Muscle of leg (tissue), 16 donors: ENCODE measurements at places on chromosomes 6 and 20. TPM values are rescaled to one million over a fixed set of nuclear protein-coding genes. Genes with fewer than 3 reads are reported as not detected.
A peak's percentile ranks its signal among the peaks of the same experiment; 100 is the strongest.

DNA sequence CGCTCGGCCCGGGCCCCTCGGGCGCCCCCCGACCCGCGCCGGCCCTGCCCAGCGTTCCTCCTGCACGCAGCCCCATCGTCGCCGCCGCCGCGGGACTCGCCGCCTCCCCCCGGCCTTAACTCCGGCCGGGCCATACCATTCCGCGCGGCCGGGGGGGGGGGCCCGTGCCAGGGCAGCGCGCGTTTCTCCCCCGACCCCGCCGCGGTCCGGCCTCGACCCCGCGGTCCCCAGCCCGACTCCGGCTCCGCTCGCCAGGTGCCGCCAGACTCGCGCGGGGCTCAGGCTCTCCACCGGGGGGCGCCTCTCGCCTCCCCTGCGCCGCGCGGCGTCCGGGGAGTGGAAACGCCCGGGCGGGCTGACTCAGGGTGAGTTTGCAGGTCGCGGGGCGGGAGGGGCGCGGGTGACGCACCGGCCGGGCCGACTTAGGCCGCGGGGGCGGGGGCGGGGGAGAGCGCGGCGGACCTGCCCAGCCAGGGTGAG, at the start of gene SRXN1:
TSS of gene SRXN1 (minus strand) at position 91 of the 480 bp plus-strand sequence. CDS start at position 76, 15 bp downstream.
- H3K4me3 ChIP-seq: peak within 1 kb of the TSS; percentile 57
- H3K27ac ChIP-seq: peak within 1 kb of the TSS; percentile 6
- peaks cover 15% of the 10 kb centered on the region for H3K4me1 ChIP-seq
- peaks cover 15% of the 10 kb centered on the region for H3K36me3 ChIP-seq

GRCh38 chr6:41966961-41967311, 25.3 kb upstream of the CCND3 start:
- H3K4me1 ChIP-seq: no peaks in the 10 kb centered on the region
- DNase-seq: no peak
- H3K27ac ChIP-seq: no peak overlapping the region
- H3K36me3 ChIP-seq: no peaks in the 10 kb centered on the region
- no peak overlapping the region for H3K4me3 ChIP-seq

DNA sequence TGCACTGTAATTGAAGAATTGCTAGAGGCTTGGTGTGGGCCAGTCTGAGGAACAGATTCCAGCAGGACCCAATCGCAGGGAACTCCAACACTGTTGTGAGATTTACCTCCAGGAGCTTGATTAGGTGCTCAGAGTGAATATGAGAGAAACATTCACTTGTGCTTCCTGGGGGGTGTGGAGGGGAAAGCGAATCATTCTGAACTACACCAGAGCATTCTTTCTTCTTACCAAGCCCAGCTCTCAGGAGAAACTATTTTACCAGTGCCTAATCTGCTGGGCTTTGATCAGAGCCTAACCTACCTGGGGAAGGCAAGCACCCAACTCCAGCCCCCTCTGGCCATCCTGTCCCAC, 7.4 kb upstream of the SIRPB1 start:
- H3K27me3 ChIP-seq: no peaks in the 10 kb centered on the region
- no peaks in the 10 kb centered on the region for H3K4me1 ChIP-seq
- no peak overlapping the region for H3K4me3 ChIP-seq
- DNase-seq: no peak
- no peaks in the 10 kb centered on the region for H3K36me3 ChIP-seq
- H3K27ac ChIP-seq: no peak overlapping the region

DNA sequence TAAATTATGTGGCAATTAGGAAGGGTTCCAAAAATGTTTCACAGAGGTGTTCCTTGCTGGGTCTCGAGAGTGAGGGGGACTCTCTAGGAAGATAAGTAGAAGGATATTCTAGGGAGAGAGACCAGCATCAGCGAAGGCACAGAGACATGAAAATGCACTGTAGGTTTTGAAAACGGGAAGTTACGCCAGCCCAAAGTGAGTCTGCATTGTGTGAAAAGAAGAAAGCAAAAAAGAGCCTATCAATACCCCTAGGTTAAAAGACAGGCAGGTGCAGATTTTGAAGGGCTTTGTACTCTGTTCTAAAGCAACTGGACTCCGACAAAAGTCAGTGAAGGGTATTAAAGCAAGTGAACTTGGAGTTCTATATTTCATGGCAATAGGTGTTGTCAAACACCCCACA, 25.7 kb upstream of the MRAP2 start:
- H3K4me1 ChIP-seq: no peaks in the 10 kb centered on the region
- no peak for DNase-seq
- no peak overlapping the region for H3K27ac ChIP-seq
- H3K36me3 ChIP-seq: no peaks in the 10 kb centered on the region

- no peaks in the 10 kb centered on the region for H3K36me3 ChIP-seq
- H3K4me1 ChIP-seq: no peaks in the 10 kb centered on the region
- no peak overlapping the region for H3K4me3 ChIP-seq
- no peaks in the 10 kb centered on the region for H3K27me3 ChIP-seq
- DNase-seq: no peak
Measured at GRCh38 chr6:155693573-155694418, 238.2 kb upstream of the NOX3 start.

DNA sequence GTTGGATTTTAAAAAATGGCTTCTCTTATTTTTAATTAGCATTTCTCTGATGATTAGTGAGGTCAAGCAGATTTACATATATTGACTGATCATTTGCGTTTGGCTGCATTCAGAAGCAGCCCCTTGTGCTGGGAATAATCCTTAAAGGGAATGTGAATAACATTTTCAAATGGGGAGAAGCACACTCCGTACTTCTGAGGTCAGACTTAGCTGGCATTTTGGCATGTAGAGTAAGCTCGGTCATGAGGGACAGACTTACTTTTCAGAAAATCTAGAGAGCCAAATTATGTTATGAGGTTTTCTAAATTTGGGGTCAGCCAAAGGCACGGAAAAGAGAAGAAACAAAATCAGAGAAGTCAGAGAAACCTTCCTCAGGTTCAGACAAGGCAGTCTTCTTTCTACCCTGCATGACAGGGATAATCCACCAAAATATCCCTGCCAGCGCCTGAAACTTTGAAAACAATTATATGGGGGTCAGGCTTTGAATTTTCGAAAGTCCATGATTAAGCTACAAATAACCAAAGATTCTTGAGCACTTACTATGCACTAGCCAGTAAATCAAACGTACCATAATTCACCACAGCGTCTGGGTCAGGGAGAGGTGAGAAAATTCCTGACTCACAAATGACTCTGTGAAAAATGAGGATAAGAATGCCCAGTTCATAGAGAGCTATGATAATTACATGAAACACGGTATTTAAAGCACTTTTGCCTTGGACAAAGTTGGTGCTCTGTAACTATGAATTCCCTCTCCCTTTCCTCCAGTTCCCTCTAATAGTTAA, 44.9 kb downstream of the ADAT2 start:
- peaks cover 6% of the 10 kb centered on the region for H3K4me1 ChIP-seq
- no peak overlapping the region for H3K4me3 ChIP-seq
- no peaks in the 10 kb centered on the region for H3K27me3 ChIP-seq
- H3K27ac ChIP-seq: no peak overlapping the region
- H3K36me3 ChIP-seq: no peaks in the 10 kb centered on the region

- no peak for DNase-seq
- no peak overlapping the region for H3K27ac ChIP-seq
- peaks cover 22% of the 10 kb centered on the region for H3K4me1 ChIP-seq
- peaks cover 80% of the 10 kb centered on the region for H3K27me3 ChIP-seq
Measured at GRCh38 chr20:2749343-2749950, 51.0 kb downstream of the CPXM1 start.

- no peak overlapping the region for H3K4me3 ChIP-seq
- peaks cover 16% of the 10 kb centered on the region for H3K4me1 ChIP-seq
- peak; percentile 53 for DNase-seq
- no peak overlapping the region for H3K27ac ChIP-seq
- no peaks in the 10 kb centered on the region for H3K27me3 ChIP-seq
- H3K36me3 ChIP-seq: no peaks in the 10 kb centered on the region
Measured at GRCh38 chr6:116409756-116410155, 39.0 kb downstream of the DSE start.

GRCh38 chr6:112466373-112467151, 119.4 kb downstream of the RFPL4B start:
- H3K27me3 ChIP-seq: no peaks in the 10 kb centered on the region
- no peaks in the 10 kb centered on the region for H3K4me1 ChIP-seq
- DNase-seq: no peak
- no peaks in the 10 kb centered on the region for H3K36me3 ChIP-seq

DNA sequence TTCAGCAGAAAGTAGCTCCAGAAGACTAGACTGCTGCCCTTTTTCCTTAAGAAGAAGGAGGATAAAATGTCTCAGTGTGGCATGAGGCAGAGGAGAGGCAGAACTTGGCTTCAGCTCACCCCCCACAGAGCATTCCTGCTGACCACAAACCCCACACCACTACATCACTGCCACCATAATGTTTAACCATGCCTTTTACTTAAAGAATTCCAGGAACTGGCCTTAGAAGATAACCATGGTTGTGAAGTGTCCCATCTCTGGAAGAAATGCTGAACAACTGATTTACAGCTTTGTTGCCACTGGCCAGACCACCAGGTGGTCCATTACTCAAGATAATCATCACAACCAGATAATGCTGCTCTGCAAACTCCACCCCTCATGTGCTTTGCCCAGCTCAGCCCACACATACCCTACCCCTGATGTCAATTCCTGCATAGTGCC, 154.1 kb downstream of the CD24 start:
- no peaks in the 10 kb centered on the region for H3K36me3 ChIP-seq
- H3K27me3 ChIP-seq: no peaks in the 10 kb centered on the region
- peak overlapping the region; percentile 43 for H3K27ac ChIP-seq
- no peaks in the 10 kb centered on the region for H3K4me1 ChIP-seq
- no peak overlapping the region for H3K4me3 ChIP-seq

- peaks cover 22% of the 10 kb centered on the region for H3K4me1 ChIP-seq
- no peak overlapping the region for H3K4me3 ChIP-seq
- DNase-seq: no peak
- no peaks in the 10 kb centered on the region for H3K27me3 ChIP-seq
- no peaks in the 10 kb centered on the region for H3K36me3 ChIP-seq
Measured at GRCh38 chr6:136037242-136037875, 185.9 kb downstream of the PDE7B start.

DNA sequence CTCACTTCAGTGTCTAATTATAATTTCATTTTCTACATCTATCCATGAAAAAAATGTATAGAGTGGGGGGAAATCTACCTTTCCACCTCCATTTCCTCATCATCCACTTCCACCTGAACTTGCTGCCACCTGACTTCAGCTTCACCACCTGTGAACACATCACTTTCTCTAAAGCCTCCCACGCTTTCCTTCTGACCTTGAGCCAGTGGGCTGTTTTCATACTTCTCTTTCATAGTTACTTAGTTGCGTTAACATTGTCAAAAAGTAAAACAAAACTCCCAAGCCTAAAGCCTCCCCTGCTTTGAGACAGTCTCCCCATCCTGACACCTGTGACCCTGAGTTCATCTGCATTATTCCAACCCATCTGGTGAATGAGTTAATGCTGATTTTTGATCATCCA, 47.3 kb downstream of the KLHL31 start:
- H3K4me1 ChIP-seq: no peaks in the 10 kb centered on the region
- no peaks in the 10 kb centered on the region for H3K36me3 ChIP-seq
- H3K27ac ChIP-seq: no peak overlapping the region
- DNase-seq: no peak

- H3K4me3 ChIP-seq: no peak overlapping the region
- no peak overlapping the region for H3K27ac ChIP-seq
- DNase-seq: peak; percentile 88
- H3K4me1 ChIP-seq: peaks cover 22% of the 10 kb centered on the region
Measured at GRCh38 chr6:133136177-133136880, 104.8 kb upstream of the EYA4 start.

DNA sequence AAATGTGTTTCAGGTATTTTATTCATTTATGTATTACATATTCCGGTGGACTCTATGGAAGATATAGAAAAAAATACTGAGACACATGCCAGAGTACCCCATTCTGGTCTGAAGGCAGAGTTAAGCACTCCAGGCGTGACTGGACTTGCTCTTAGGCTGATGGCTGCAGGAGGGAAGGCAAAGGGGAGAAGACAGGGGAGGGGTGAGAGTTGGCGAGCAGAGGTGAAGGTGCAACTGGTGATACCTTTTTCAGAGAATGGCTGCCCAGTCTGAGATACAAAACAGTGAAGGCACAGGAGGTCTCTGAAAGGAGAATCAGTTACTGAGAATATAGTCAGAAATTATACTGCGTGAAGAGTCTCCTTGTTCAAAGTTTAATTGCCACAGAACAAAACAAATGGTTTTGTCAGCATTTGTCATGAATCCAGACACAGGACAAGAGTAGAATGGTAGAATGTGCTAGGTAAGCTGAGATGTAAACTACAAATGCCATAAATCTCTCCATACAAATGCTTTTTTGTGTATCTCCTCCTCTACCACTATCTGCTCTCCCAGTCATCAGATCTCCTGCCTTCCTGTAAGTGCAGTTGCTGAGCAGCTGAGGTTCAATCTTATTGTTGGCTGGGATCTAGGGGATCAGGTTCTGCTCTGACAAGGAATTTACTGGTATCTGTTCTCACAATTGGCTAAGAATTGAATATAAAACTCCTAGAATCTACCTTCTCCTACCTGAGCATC, 104.2 kb upstream of the DST start:
- H3K4me1 ChIP-seq: no peaks in the 10 kb centered on the region
- H3K27ac ChIP-seq: peak overlapping the region; percentile 18
- H3K36me3 ChIP-seq: no peaks in the 10 kb centered on the region

DNA sequence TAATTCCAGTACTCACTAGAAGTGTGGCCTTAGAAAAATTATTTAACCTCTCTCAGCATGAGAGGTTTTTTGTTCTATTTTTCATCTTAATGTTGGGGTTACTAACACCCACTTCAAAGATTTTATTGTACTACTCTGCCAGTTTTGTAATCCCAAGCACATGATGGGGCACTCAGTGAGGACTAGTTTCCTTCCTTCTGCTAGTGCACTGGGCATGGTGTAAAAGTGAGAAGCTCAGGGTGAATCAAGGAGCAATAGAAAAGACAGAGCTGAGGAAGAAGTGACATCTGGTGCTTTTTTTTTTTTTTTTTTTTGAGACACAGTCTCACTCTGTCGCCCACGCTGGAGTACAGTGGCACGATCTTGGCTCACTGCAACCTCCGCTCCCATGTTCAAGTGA, 439.4 kb upstream of the ARID1B start:
- no peak overlapping the region for H3K4me3 ChIP-seq
- DNase-seq: no peak
- no peaks in the 10 kb centered on the region for H3K36me3 ChIP-seq
- no peak overlapping the region for H3K27ac ChIP-seq
- no peaks in the 10 kb centered on the region for H3K4me1 ChIP-seq
- H3K27me3 ChIP-seq: no peaks in the 10 kb centered on the region

GRCh38 chr20:40869218-40870147, 159.1 kb upstream of the TOP1 start:
- peaks cover 33% of the 10 kb centered on the region for H3K4me1 ChIP-seq
- H3K27ac ChIP-seq: no peak overlapping the region
- no peak overlapping the region for H3K4me3 ChIP-seq
- no peak for DNase-seq
- H3K27me3 ChIP-seq: no peaks in the 10 kb centered on the region

GRCh38 chr6:142339113-142339512, 37.3 kb downstream of the ADGRG6 start:
- no peaks in the 10 kb centered on the region for H3K36me3 ChIP-seq
- H3K27me3 ChIP-seq: no peaks in the 10 kb centered on the region

PCSK2 gene
- polyA plus RNA-seq: 1.4 TPM

LST1 gene
- polyA plus RNA-seq: 7.4 TPM

CDSN gene
- not detected for polyA plus RNA-seq

CDH22 gene
- 0.15 TPM for polyA plus RNA-seq

COX4I2 gene
- polyA plus RNA-seq: 12.5 TPM

MAP3K7 gene
- polyA plus RNA-seq: 36.0 TPM

PRND gene
- 46.2 TPM for polyA plus RNA-seq

TRIM31 gene
- polyA plus RNA-seq: not detected
